ENCODE measurements at places on chromosomes 13 and 19.

- DNase-seq: no peak
Measured at GRCh38 chr13:99929866-99930265, 41.7 kb downstream of the ZIC5 start.

DNA sequence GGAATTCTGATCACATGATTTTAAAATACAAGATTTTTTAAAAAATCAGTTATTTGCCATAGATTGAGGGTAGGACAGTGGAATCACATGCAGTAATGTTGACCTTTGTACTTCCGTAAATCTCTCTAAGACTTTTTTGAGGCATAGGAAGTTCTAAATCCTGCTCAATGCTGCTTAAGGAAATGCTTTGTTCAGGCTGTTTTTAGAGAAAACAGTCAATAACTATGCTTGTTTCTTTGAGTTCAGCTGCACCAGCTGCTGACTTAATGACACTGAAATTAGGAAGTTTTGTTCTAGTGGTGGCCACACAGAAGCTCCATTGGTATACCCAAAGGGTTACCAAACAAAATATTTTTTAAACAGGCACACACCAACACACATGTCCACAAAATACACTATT, 60.9 kb downstream of the KLF12 start:
- DNase-seq: no peak

DNA sequence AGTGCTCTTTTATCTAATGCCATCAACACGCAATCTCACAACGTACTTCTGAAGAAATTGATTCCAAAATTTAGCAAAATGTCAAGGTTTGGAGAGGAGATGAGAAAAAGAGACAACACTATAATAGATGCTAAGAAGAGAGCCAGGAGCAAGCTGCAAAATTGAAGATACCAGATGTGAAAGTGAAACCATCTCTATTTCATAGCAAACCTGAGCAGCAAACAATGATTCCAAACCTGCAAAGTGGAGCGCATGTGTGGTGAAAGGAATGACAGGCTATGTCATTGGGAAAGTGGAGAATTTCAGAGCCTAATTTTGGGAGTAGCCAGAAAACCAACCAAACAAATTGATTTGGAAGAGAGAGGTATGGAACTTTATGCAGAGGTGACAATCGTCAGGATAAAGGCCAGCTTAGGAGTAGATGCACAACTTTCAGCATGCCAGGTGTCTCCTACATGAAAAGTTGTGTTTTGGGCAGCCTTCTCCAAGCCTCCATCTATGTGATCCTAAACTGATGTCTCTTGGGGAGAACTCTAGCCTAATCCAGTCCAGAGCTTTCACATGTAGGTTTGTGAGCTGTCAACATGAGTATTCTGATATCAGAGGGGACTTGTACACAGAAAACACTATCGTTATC, 158.4 kb upstream of the FNDC3A start:
- DNase-seq: no peak

DNA sequence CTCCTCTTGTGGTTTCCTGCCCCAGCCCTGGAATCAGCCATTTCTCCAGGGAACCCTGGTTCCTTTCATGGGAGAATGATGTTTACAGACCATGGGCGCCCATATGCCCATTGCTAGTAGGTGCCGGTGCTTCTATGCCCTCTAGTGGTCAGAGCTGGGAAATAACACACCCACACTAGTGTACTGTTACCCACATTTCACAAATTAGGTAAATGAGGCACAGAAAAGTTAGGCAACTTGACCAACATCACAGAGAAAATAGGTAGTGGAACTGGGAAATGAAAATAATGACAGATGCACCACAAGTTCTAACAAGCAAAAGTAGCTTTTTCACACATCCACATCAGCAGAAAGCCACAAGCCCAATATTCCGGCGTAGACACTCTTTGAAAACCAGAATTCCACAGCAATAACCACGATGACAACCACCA, 1.3 kb upstream of the CEACAM3 start:
- DNase-seq: peak; percentile 16

- no peak for DNase-seq
Measured at GRCh38 chr19:4583961-4584669, 24.6 kb upstream of the SEMA6B start.

- no peak for DNase-seq
Measured at GRCh38 chr13:95553581-95554385, 1.3 kb downstream of the CLDN10 start.

DNA sequence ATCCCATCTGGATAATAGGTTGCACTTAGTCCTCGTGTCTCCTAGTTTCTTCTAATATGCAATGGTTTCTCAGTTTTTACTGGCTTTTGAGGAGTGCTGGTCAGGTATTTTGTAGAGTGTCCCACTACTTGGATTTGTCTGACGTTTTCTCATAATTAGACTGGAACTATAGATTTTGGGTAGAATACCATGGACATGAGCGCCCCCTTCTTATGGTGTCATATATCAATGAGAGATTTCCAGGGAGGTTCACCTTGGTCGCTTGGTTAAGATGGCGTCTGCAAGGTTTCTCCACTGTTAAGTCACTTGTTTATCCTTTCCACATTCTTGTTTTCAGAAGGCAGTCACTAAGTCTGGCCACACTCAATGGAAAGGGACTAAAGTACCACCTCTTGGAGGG, 6.7 kb downstream of the SOHLH2 start:
- no peak for DNase-seq

DNA sequence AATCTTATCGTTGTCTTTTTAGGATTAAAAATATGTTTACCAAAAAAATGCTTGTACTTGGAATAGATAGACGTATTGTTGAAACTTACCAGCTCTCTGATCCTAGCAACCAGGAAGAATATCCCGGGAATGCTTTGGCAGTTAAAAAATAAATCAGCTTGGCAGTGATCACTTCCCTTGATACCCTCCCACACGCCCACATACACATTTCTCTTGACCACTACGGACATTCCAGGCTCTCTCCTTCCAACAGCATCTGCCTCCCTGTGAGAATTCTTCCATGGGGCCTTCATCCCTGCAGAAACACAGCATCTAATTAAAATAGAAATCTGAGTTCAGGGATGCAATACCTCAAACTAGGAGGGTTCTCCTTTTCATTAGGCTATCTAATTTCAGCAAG, 57.9 kb downstream of the THSD1 start:
- no peak for DNase-seq

GRCh38 chr13:106033659-106034058, 501.8 kb downstream of the EFNB2 start:
- no peak for DNase-seq

DNA sequence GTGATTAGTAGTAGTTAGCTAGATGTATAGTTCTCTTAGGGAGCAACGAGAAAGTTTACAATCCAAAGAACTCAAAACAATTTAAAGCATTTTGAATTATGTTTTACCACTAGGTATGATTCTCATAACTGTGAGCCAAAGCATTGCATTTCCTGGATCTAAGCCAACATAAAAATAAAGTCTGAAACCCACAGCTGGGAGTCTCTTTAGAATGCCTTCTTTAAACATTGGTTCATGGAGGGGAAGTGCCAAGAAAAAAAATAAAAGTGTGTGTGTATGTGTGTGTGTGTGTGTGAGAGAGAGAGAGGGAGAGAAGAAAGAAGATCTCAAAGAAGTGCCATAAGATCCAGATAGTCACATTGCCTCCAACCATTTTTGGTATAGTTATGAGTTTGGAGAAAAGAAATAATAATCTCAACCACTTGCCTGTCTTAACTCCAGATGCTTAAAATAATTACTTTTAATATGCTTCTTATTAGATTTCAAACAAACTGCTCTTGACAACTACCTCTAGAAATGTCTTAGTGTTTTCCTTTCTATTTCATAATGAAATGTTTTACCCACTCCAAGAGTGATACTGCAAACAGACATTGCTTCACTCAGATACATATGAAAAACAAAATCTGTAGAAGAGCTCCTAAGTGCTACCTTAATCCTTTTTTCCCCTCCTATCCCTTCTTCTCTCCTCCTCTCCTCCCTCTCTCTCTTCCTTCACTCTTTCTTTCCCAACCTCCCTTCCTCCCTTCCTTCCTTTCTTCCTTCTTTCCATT, 554.1 kb downstream of the KCTD12 start:
- no peak for DNase-seq

- DNase-seq: no peak
Measured at GRCh38 chr13:106548064-106548696, 12.7 kb upstream of the EFNB2 start.

DNA sequence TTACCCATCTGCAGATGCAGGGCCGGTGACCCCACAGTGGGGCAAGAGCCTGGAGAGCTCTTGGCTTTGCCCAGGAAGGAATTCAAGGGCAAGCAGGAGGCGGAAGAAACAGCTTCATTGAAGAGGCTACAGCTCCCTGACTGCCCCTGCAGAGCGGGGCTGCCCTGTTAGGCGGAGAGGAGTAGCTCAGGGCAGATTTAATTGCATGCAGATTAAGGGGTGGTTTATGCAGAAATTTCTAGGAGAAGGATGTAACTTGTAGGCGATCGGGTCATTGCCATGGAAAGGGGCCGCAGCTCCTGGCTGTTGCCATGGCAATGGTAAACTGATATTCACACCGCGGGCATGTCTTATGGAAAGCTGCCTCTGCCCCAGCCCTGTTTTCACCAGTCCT, 94.1 kb downstream of the ATP11A start:
- DNase-seq: no peak

All from stimulated activated CD8-positive, alpha-beta memory T cell treated with anti-CD3 and anti-CD28 coated beads, Interleukin-2, amount 100 ng/mL, for 1 hour (primary cell).